ENCODE measurements at places on chromosomes 1 and 21. TPM values are rescaled to one million over a fixed set of nuclear protein-coding genes. Genes with fewer than 3 reads are reported as not detected.

Gene COL8A2
- total RNA-seq = 1.1 TPM

Gene ERG
- 1.2 TPM for total RNA-seq

Gene CFAP57
- 1.4 TPM for total RNA-seq

Gene CFH
- 34.3 TPM for total RNA-seq

Gene CLIC6
- 0.31 TPM for total RNA-seq

Gene CACNA1E
- 77.4 TPM for total RNA-seq

Gene LY9
- not detected for total RNA-seq

Gene TDRD10
- 0.16 TPM for total RNA-seq

Gene CFAP45
- 0.47 TPM for total RNA-seq

Gene FCRL2
- not detected for total RNA-seq

Gene DMRTA2
- total RNA-seq = 5.8 TPM

Gene SERINC2
- total RNA-seq = 1.7 TPM
